ENCODE measurements at places on chromosomes 5 and 9.

DNA sequence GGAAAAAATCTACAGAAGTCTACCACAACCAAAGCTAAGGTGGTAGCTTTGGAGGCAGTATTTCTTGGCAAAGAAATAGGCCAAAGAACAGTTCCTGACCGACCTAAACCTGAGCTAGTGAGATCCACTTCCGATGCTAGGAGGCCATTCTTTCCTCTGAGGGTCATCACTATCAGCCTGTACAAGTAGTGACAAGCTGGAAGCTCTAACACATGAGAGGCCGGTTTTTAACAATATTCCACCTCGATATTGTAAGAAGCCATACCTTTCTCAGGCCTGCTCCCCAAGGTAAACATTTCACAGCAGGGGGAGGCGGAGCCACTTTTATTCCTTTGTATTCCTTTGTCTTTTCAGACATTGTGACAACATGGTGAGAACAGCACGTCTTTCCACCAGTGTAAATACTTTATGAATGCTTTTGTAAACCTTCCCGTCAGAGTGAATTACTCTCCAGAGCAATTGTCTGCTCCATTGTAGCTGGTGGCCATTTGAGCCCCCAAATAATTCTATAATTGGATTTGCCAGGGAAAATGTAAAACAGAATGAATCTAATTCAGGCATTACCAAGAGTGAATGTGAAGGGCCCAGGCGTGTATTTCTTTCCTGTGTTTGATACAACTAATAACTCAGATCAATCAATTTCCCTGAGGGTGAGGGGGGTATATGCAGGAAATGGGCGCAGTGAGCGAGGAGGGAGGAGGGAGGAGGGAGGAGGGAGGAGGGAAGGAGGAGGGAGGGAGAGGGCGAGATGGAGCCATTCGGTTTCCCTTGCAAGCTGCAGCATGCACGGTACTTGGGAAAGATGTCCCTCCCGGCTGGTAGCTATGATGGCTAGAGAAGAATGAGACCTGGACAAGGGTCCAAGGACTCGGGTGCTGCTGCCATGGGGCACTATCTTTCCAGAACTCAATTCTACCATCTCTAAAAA, 166.6 kb downstream of the CDK5RAP2 start:
- no peak for DNase-seq

GRCh38 chr9:89880161-89880560, 275.3 kb downstream of the GADD45G start:
- no peak for DNase-seq

DNA sequence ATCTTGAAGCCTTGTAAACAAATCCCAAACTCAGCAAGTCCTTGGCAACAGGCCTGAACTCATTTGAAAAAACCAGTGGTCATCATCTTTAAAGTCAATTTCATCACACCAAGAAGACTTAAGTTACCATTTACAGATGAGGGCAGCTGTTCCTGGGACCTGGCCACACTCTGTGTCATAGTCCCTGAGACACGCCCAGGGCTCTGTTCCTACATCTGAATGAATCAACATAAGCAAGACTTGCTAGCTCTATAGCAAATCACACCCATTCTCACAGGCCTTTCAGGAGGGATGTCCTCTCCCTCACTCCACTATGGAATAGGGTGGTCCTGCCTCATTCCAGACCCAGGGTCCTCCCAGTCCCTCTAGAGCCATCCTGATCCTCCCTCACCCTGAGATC, 142.8 kb downstream of the NSG2 start:
- no peak for DNase-seq

DNA sequence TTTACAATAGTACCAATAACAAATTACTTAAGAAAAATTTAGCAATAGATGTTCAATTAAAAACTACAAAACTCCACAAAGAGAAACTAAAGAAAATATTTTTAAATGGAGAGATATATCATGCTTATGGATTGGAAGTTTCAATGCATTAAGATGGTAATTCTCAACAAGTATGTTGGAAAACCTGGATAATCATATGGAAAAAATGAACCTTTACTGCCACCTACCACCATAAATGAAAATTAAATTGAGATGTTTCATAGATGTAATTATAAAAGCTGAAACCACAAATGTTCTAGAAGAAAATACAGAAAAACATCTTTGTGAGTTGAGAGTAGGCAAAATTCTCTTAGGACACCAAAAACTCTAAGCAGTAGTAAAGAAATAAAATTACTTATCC, 121.7 kb downstream of the ANKRD18B start:
- DNase-seq, result no peak

DNA sequence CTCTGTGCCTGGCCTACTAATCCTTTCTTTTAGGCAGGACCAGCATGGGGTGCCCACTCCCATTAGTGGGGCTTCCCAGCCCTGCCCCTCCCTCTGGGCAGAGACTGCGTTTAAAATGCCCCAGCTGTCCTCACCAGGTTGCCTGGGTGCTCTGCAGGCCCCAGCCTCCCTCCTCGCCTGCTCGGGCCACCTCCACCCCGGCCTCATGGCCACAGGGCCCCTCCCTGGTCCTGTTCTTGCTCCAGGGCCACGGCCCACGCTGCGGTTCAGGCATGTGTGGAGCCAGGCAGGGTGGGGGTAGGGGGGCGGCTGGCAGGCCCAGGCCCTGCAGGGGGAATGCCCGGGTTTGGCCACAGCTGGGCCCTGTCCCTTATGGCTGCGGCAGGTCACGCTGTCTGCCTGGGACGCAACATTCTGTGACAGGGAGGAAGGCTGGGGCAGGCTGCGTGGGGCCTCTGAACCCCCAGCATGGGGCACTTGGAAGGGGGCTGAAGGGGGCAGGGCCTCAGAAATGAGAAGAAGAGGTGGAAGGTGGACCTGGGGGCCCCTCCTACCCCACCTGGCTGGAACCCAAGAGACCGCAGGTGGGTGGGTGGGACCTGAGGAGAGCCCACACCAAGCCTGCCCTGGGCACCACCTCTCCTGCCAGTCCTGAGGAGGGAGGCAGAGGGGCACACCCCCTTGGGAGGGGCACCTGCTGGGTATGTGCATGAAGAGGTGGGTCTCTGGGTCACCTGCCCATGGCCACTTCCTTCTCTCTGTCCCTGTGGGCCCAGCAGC, at the start of gene LCN12:
TSS of gene LCN12 (plus strand) at position 733 of the 780 bp plus-strand sequence. CDS start 55 bp downstream, outside the sequence.
- no peak for DNase-seq

GRCh38 chr5:145938776-145939539, 2.6 kb downstream of the SH3RF2 start:
- DNase-seq, result no peak

GRCh38 chr9:137465720-137466388, 6.7 kb upstream of the NSMF start:
- DNase-seq, result no peak

Measured in suppressor macrophage treated with lipopolysaccharide for 1 hour (primary cell).